ENCODE measurements at places on chromosomes 6 and 20.

DNA sequence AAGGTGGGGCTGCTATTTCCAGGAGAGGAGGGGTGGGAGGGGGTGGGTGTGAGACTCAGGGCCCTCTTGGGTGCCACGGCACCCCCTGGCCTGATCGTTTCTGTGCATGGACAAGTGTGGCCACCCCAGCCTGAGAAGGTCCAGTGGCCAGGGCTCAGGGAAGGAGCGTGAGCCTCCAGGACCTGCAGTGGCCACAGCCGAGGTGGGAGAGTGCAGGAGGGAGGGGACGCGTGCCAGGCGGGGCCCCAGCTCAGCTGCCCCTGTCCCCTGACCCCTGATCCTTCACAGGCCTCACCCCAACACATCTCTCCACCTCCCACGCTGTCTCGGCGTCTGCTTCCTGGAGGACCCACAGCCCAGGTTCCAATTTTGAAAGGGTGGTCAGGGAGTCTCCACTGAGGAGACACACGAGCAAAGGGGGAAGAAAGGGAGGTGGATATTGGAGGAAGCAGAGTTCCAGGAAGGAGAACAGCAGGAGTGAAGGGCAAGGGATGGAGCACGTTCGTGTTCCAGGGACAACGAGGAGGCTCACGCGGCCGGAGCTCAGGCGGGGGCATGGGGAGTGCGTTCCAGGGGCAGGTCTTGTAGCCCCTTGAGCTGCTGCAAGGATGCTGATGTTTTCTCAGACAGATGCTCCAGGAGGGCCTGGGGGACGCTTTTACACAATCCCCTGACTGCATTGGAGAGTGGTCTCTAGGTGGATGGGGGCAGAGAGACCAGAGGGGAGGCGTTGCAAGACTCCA lies 4.2 kb upstream of the HRH3 start:
- no peak for DNase-seq

DNA sequence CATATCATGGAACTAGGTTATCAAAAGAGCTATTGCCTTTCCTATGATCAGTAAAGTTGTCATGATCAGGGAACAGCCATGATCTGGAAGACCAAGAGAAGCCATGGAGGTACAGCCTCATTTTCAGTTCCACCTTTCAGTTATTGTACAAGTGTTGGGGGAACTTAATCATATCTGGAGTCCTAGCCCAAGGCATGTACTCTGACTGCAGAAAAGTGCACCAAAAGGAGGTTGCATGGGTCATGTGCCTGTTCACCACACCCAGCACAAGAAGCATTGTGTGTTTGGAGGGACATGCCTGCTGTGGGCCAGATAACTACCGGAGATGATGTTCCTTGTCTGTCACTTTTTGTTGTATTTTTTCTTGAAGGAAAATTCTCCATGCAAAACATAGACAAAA lies 185.8 kb upstream of the MAN1A1 start:
- no peak for DNase-seq

DNA sequence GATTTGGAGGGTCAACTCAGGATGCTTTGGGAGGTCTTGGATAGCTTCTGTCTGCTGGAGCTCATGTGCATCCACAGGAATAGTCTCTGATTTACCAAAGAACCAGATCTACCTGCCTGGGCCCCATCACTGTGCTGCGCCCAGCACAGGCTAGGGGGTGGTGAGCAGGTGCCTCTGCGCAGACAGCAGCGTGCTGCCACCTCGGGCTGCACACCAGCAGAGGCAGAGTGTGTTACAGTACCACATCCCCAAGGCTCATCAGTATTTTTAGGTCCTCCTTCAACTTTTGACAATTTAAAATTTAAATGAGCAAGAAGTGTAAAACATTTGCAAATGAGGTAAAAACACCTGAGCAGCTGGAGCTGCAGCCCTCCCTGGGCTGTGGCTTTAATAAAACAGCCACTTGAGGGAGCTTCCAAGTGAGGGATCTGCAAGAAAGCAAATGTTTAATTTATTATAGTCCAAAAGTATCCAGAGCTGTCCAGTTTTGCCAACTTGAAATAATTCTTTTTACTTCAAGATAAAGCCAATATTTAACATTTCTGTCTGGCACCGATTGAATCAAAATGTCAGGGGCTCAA lies 324.9 kb downstream of the ZFAND3 start:
- DNase-seq: no peak

DNA sequence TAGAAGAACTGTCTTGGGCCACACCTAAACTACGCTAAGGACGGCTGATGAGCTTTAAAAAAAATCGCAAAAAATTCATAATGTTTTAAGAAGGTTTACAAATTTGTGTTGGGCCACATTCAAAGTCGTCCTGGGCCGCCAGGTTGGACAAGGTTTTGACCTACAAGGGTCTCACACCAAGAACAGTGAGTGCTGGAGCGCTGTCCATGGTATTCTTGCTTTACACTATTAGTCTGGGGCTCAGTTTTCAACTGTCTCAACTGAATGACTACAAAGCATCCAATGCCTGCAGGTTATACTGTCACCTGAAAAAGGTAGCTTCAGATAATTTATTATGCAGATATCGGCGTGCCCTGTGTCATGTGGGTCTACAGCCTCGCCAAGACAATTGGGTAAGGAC lies 3.7 kb upstream of the FAXC start:
- DNase-seq: no peak

DNA sequence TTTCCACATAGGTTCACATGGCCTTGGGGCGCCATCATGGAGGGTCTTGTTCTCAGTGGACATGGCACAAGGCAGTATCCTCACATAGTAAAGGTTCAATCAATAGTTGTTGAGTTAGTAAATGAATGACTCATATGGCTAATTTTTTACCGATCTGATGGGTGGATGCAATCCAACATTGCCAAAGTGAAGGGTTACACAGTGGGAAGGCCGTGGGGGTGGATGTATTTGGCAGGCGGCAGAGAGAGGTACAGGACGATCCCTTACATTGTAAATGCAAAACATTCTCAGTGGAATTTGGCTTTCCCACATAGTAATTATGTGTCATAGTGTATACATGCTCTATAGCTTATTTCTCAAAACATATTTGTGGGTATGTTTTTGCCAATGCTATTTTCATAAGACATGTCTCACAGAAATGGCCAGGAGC lies 21.0 kb upstream of the PDE7B start:
- DNase-seq: no peak

Measured in M059J (cell line).